ENCODE measurements at places on chromosomes 12 and 14.

DNA sequence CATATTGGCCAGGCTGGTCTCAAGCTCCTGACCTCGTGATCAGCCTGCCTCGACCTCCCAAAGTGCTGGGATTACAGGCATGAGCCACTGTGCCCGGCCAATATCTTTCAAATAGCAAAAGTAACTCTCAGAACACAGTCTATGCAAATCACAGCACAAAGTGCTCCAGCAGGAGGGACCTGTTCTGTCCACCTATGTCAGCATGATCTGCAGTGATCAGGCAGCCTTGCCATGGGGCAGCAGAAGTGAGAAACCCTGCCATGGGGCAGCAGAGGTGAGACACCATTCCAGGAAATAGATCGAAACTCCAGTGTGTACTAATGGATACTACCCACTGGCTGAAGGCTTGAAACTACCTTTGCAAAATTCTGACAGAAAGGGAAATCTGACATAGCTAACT lies 78.5 kb upstream of the EIF5 start:
- no peak overlapping the region for H3K27ac ChIP-seq
- DNase-seq: no peak
- no peaks in the 10 kb centered on the region for H3K36me3 ChIP-seq
- H3K4me3 ChIP-seq: no peak overlapping the region
- H3K27me3 ChIP-seq: no peaks in the 10 kb centered on the region

- H3K4me1 ChIP-seq: peaks cover 7% of the 10 kb centered on the region
- H3K36me3 ChIP-seq: no peaks in the 10 kb centered on the region
- no peak overlapping the region for H3K27ac ChIP-seq
- no peak overlapping the region for H3K4me3 ChIP-seq
Measured at GRCh38 chr14:54529811-54530210, 20.1 kb downstream of the CGRRF1 start.

- H3K27ac ChIP-seq: no peak overlapping the region
- no peaks in the 10 kb centered on the region for H3K36me3 ChIP-seq
- H3K4me1 ChIP-seq: no peaks in the 10 kb centered on the region
- no peak for DNase-seq
- H3K27me3 ChIP-seq: no peaks in the 10 kb centered on the region
- H3K4me3 ChIP-seq: no peak overlapping the region
Measured at GRCh38 chr12:61687407-61687806, 572.8 kb upstream of the USP15 start.

DNA sequence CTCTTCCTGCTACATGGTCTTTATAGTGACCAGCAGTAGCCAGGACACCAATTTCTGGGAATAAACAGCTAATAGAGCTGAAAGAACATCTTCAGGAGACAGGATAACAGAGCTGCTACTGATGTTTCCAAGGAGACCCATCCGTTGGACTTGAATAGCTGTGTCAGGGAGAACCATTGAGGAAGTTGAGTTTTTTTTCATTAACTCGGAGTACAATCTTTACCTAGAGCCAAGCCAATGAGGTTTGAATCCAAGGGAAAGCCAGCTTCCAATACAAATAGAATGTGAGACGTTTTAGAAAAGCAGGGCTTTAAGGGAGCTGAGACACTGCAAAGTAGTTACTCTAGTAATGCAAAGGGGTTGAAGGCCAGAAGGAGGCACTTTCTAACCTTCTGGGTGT lies 136.1 kb upstream of the FRMD6 start:
- no peaks in the 10 kb centered on the region for H3K36me3 ChIP-seq
- no peak for DNase-seq
- H3K27me3 ChIP-seq: no peaks in the 10 kb centered on the region
- H3K4me1 ChIP-seq: peaks cover 22% of the 10 kb centered on the region

- no peak overlapping the region for H3K27ac ChIP-seq
- DNase-seq: no peak
- H3K36me3 ChIP-seq: no peaks in the 10 kb centered on the region
- no peak overlapping the region for H3K4me3 ChIP-seq
Measured at GRCh38 chr14:33985242-33985641, 34.4 kb upstream of the EGLN3 start.

DNA sequence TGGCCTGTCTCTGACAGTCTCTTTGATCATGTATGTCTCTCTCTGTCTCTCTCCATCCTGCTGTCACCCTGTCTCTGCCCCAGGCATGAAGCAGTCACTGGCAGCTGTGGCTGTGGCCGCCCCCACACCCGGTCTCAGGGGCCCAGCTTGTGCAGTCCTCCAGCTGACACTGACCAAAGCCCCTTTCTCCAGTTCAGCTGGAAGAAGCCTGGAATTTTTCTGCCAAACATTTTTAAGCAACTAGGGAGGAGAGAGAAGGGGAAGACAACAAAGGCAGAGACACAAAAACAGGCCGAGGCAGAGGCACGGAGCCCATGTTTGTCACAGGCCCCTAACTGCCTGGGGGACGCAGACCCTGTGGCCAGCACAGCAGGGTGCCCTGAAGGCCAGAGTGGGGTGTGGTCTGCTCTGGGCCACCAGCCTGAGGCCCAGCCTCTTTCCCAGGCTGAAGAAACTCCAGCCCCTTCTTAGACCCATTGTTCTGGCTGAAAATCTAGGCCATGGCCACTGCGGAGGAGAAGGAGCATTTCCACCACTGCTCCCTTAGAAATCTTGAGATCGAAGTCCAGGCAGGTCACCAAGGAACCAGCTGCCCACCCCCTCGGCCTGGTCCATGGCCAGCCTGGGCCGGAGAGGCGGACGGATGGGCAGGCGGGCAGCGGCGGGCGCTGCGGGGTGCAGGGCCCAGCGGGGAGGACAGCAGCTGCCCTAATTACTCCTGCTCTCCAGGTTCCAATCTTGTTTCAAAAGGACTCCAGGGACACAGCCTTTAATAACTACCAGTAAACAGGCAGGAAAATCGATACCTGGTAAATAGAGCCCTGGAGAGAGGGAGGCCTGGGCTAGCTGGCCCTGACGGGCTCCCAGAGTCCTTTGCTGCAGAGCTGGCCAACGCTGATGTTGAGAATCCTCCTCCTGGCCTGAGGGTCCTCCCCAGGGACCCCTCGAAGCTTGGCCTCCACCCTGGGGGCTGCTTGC lies 14.9 kb downstream of the DTX1 start:
- no peaks in the 10 kb centered on the region for H3K4me1 ChIP-seq
- no peak overlapping the region for H3K4me3 ChIP-seq
- DNase-seq: no peak
- peaks cover 11% of the 10 kb centered on the region for H3K27me3 ChIP-seq

GRCh38 chr12:91921555-91921954 lies 224.1 kb downstream of the BTG1 start:
- no peaks in the 10 kb centered on the region for H3K27me3 ChIP-seq
- no peaks in the 10 kb centered on the region for H3K36me3 ChIP-seq
- H3K27ac ChIP-seq: no peak overlapping the region

DNA sequence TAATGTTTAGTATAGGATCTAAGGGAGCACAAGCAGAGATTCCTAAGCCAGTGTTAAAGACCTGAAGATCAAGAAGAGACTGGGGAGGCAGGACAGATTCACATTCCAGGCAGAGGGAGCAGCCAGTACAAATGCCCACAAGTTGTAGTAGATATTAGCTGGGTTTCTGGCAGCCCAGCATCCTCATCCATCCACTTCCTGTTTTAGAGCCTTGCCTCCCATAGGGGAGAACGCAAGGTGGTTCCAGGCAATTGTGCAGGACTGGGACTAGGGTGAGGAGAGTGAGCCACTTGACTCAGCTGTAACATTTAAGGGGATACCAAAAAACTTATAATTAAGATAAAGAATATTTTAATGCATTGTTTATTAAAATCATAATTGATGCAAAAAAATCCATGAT lies 71.3 kb upstream of the PSMA6 start:
- H3K36me3 ChIP-seq: no peaks in the 10 kb centered on the region
- H3K4me3 ChIP-seq: no peak overlapping the region
- 0 out of 2 replicates have a peak, but pooled peaks cover 5% of the 10 kb centered on the region for H3K4me1 ChIP-seq
- no peak for DNase-seq
- H3K27me3 ChIP-seq: no peaks in the 10 kb centered on the region
- no peak overlapping the region for H3K27ac ChIP-seq
